ENCODE measurements at places on chromosomes 7 and 10. TPM values are rescaled to one million over a fixed set of nuclear protein-coding genes. Genes with fewer than 3 reads are reported as not detected.

The ZRANB1 gene
- 20.5 TPM for total RNA-seq

The CCDC7 gene
- total RNA-seq = 74.6 TPM

The SFRP4 gene
- not detected for total RNA-seq

The MRLN gene
- total RNA-seq = not detected

The LIPF gene
- total RNA-seq = not detected

The CCL26 gene
- not detected for total RNA-seq

- DNase-seq = no peak
Measured at GRCh38 chr10:33302208-33302829, 32.1 kb downstream of the NRP1 start.

GRCh38 chr10:104472957-104473745, 119.5 kb downstream of the CFAP58 start:
- no peak for DNase-seq

DNA sequence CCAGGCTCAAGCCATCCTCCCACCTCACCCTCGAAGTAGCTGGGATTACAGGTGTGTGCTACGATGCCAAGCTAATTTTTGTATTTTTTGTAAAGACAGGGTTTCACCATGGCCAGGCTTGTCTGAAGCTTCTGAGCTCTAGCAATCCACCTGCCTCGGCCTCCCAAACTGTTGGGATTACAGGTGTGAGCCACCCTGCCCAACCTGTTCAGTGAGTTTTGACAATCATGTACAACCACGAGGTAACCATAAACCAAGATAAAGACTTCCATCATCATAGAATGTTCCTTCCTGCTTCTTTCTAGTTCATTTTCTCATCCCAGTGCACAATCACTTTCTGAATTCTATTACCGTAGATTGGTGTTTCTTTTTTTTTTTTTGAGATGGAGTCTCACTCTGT, 30.5 kb upstream of the MKRN1 start:
- no peak for DNase-seq

- no peak for DNase-seq
Measured at GRCh38 chr7:157409149-157409752, 72.4 kb downstream of the DNAJB6 start.

DNA sequence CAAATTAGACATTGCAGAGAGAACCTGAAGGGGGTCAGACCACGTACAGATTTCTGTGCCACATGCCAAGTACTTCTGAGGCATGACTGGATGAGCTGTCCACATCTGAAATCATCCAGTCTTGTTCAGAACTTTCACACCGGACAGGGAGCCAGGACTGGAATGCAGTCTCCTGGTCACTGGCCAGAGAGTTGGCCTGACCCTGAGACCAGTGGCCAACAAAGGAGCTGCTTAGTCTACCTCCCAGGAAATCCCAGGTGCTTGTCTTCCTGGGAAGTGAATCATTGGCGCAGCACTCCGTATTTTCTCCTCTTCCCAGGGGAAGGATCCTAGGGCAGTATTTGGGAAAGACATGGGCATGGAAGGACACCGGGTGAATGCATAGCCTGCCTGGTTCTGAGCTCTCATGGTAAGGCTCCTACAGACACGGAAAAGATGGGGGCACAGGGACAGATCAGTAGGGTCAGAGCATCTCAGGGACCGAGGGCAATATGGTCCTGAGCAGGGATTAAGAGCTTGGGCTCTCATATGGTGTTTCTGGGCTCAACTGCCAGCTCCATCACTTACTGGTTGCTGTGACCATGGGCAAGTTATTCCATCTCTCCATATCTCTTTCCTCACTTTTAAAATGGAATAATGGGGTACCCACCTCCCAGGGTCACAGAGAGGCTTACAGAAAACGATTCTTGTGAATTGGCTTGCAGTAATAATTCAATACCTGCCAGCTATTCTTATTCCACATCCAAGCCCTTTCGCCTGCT, 1.3 kb upstream of the SCD start:
- DNase-seq = no peak

DNA sequence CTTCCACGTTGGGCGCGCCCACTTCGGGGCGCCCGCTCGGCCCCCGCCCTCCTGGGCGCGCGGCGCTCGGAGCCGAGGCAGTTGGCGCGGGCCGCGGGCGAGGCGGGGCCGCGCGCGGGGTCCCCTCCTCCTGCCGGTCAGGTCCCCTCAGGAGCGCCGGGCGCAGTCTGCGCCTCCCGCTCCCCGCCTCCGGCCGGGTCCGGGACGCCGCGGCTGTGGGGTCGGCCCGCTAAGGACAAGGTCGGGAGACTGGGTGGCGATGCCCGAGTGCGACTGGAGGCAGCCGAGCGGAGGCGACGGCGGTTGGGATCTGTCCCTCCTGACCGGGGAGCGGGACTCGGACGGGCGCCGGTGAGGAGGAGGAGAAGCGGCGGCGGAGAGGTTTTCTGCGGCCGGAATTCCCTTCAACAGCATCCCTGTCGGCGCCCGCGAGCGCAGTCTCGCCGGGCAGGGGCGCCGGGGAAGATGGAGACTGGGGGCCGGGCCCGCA, at the start of gene ATRNL1:
Gene ATRNL1 (plus strand): TSS at position 80 of the 490 bp plus-strand sequence. CDS start 386 bp downstream, at position 466.
- no peak for DNase-seq

DNA sequence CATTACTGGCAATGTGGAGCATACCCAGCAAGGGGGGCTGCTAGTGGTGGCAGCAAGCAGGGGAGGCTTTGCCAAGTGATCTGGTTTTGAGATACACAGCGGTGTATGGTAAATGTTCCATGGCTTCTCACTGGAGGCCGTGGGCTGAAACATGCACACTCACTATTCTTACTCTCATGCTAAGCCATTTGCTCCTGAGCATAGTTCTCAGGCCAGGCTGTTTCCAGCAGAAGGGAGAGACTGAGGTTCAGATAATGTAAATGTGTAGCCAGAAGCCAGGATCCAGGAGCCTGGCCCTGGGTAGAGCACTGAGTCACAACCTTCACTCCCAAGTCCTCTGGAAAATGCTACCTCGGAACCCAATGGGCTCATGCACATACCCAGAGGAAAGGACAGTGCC, 757.9 kb downstream of the GRID1 start:
- no peak for DNase-seq

DNA sequence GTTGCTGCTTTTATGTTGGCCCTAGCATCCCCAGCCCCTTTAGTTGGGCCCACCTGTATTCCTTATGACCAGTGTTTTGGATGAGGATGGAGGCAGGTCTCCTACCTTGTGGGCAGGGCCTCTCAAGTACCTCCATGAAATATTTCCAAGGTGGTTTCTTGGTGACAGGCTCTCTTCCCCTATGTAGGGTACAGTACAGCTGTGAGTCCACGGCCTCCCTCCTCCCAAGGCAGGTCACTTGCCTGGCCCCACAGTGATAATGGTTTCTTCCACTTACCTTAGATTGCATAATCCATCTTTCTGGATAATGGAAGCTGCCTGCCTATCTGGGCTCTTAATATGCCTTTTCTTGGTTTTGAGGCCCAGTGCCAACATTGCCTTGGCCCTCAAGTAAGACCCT, 110.4 kb downstream of the NT5C2 start:
- no peak for DNase-seq

- no peak for DNase-seq
Measured at GRCh38 chr10:96287392-96288105, 16.2 kb upstream of the BLNK start.

GRCh38 chr10:5609952-5610616, 56.3 kb downstream of the ASB13 start:
- DNase-seq = no peak

DNA sequence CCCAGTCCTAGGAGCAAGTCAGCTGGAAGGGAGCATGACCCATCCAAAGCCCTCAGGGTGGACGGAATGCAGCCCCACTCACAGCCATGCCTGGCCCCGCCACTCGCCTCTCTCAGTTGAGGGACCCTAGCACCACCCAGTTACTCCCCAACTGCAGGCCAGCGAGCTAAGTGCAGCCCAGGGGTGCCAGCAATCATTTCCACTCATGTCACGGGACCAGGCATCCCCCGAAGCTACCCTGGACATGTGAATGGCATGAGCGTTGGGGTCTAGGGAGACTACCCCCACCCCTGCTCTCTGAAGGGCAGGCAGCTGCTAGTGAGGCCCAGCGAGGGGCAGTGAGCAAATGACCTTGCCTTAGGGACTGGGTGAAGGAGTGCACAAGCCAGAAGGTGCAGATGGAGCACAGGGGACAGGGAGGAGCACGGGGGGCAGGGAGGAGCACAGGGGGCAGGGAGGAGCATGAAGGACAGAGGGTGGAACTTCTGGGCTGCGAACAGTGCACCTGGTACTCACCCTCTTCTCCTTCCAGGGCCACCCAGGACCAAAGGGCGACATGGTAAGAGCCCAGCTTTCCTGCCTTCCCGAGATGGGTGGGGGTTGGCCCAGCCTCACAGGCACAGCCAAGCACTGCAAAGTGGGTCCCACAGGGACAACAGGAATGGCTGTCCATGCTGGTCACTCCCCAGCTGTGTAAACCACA, 87.3 kb downstream of the COL13A1 start:
- no peak for DNase-seq

GRCh38 chr10:11936389-11937152, 106.0 kb downstream of the UPF2 start:
- no peak for DNase-seq

DNA sequence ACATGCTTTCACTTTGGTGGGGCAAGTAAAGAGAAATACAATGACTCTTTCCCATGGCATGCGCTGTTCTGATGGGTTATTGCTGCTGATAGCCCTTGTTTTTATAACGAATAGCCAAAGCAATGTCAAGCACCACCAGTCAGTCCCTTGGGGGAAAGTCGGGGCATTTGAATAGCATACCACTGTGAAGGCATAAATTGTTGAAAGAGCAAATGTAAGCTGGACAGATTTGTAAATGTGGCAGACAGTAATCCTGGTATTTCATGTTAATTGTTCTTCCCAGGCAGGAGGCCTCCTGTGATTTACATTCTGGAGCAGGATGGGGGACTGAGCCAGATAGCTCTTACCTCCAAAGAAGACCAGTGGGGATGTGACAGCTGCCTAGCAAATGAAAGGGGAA, 293.3 kb downstream of the ADRA2A start:
- no peak for DNase-seq

GRCh38 chr7:74479066-74479781, 25.5 kb downstream of the GTF2IRD1 start:
- no peak for DNase-seq

GRCh38 chr7:69426705-69427104, 171.6 kb upstream of the AUTS2 start:
- no peak for DNase-seq

DNA sequence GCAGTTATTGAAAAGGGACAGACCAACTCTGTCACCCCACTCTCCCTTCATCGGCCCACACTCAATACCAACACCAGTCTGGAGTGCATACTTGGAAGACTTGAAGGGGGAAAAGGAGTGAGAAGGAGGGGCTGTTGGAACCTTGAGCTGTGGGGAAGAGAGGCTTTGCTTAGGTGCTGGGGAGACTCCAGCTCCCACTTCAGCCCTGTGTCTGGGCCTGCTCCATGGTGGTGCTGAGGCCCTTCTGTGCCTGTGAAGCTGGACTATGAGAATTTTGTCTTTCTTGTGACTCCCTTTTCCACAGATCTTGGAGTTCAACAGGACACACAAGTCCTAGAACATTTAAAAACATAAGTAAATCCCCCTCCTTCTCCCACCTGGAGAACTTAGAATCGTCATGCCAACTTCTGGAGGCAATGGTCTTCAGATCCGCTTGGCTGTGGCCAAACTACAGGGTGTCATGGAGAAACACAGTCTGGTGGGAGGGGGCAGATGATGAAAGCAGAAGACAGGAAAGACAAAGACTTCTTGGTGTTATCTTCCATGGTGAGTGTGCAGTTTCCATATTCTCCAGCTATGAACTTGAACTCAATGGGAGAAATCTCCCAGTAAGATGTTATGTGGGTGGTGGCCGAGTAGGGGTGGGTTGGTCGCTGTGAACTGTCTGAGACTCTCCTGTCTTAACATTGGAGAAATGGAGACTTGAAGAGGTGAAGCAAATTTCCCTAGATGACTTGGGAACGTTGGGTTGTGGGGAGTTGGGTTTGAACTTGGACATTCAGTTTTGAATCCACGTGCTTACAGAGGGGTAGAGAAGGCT, 18.4 kb upstream of the GIMAP8 start:
- DNase-seq = no peak

DNA sequence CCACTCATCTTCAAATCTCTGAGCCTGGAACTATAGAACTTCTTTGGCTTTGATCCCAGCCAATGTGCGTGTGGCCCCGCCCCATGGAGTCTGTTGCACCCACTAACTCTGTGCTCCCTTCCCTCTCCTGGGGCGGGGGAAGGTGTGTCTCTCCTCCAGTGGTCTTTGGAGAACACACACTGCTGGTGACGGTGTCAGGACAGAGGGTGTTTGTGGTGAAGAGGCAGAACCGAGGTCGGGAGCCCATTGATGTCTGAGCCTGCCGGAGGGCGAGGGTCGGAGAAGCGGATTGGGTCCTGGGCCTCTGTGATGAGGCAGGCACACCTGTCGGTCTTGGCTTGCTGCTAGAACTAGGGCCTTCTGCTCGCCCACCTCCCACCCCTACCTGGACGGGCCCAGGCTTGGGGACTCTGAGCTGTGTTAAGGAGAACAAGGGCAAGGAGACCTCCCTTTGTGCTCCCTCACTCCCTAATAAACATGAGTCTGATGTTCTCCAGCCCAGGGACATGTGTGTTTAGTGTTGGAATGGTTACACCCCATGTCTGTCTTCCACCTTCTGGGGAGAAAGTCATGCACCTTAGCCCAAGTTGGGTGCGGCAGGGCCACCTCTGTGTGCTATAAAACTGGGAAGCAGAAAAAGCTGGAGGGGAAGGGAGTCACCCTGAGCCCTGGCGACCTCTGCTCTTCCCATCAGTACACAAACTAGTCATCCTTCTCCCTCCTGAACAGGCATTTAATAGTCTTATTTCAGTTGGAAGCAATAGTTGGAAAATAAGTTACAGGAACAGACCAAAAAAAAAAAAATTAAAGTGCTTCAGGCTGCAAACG, 4.6 kb downstream of the TRAPPC14 start:
- DNase-seq = no peak

DNA sequence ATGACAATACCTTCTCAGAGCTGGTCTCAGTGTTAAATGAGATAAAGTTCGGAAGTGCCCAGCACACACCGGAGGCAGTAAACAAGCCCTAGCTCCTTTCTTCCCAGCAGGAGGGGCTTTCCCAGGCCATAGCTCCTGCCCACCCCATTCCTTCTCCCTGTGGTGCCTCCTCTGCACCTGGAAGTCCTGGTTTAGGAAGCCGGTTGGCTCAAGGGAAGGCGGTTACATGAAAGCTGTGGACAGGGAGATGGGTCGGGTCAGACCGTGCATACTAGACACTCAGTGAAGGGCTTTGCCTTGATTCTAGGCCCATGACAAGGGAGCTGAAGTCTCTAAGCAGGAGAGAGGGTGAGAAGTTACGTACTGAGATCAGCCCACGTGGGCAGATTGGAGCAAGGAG, 8.6 kb downstream of the BEND7 start:
- no peak for DNase-seq

GRCh38 chr10:70528741-70529362, 50.3 kb downstream of the PALD1 start:
- no peak for DNase-seq

DNA sequence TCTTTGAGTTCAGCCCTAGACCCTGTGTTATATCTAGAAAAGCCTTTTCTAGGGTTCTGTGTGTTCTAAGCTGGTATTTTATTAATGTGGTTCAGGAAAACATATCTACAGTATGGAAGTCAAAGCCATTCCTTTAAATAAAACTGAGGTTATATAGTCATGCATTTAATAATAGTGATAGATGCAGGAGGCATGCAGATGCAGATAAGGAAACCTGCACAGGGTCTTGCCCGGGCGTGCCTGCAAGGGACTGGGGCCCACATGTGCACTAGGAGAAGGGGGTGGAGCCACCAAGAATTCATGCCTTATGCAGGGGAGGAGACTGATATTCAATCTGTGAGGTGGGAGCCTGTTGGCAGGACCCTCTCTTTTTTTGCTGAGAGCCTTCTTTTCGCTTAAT, 171.5 kb downstream of the PRPF18 start:
- DNase-seq = no peak

- no peak for DNase-seq
Measured at GRCh38 chr7:130356121-130356875, 11.7 kb downstream of the CPA5 start.

Measured in T-cell (primary cell).